ENCODE measurements at places on chromosomes 4 and X.

DNA sequence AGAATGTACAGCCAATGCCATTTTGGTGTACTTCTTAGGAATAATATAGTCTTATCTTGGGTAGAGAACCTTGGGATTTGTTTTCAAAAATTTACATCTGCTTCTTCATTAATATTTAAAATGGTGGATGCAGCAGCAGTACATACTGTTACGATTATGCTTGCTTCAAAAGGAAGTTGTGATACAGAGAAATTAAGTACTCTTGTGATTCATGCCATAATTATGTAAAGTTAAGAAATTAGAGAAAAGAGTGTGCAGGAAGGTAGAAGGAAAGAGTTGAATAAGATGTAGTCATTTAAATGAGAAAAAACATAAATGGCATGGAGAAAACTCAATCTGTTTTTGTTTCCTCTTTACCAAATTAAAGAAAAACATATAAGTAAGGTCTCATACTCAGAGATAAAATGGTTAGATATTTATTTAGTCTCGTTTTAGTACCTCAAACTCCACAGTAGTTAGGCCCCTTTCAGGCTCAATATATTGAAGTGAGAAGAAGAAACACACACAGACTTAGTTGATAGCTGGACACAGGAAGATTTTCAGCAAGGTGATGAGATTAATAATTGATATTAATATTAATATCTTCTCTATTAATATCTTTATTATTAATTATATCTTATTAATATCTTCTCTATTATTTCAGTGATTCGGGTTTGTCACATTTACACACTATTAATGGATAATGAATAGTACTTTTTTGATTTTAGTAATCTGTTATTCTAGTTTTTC, 70.1 kb upstream of the HPGD start:
- no peak for DNase-seq

DNA sequence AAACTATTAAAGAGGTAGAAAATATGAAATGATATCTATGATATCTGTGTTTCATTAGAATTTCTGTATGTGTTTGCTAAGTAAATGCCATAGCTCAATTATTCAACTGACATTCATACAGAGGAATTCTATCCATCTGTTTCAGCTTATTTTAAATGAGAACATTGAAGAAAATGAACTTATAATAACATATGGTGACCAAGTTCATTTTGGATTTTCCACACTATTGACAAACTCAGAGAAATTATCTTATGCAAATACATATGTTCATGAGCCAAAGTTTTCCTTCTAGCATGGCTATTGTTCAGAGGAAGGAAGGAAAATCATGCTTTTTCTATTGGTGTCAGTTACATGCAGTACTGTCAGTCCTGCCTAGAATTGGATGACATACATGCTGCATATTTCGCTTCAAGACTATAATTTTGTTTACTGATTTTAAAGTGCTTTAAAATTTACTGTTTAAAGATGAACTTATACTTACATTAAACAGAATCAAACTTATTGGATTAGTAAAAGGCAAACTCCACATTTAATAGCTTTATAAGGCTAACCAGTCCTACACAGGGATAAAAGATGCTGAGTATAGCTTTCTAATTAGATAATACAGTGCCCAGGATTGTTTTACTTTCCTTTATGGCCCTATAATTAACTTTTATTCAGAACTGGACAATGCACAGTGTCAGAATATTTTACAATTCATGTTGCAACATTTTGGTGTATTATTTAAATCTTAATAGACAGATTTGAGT, 646.2 kb downstream of the TRAM1L1 start:
- DNase-seq = no peak

DNA sequence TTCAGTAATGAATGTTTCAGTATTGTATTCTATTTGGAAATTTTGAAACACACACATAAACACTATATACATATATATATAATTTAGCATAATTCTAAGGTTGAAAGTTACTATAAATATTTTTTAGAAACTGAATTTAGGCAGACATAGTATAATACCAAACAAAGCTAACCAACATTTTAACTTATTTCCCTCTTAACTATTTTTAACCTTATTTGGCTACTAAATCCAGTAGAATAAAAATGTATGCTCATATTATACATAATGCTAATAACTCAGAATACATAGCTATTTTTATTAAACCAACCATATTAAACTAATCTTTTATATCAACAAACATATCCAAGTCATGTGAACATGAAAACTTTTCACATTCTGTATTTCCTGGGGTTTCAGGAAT, 563.6 kb downstream of the ADGRL3 start:
- no peak for DNase-seq

- DNase-seq = no peak
Measured at GRCh38 chr4:100108869-100109268, 81.4 kb downstream of the DDIT4L start.

- DNase-seq = no peak
Measured at GRCh38 chr4:742096-742741, 36.6 kb downstream of the PCGF3 start.

DNA sequence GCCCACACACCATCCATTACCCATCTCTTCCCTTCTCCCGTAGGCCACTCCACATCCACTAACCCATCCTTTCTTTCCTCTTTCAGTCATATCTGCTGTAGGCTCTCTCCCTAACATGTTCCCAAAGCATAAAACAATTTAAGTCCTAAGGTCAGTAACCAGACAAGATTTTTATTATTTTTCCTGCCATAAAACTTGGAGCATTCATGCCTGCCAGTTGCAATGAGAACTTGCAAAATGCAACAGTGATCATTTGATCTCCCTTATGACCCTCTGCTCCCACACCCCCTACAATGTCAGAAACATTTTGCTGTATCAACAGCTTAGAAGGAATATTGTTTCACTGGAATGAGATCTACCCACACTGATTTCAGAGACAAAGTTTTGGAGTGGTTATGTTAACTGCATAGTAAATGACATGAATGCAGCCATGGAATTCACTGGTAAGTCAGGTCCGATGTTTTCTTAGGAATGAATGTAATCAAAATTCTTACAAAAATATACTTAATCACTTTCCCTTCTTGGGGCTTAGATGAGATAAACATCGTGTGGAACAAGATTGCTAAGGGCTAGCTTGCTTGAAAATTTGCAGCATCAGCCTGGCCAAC, 5.7 kb downstream of the NIPAL1 start:
- DNase-seq = no peak

DNA sequence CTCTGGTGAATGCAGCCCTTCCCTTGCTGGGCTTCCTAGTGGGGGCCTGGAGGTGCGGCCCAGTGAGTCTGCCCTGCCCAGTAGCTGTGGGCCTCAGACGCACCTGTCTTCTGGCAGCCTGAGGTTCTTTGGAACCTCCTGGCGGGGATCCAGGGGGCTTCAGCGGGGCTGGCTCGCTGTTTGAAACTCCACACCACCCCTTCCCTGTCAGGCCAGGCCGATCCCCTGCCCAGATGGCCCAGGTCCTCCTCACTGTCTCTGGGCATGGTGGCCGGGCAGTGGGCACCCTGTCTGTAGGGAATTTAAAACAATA, 10.7 kb upstream of the NKX1-1 start:
- DNase-seq = no peak

GRCh38 chr4:1374706-1375045, 27.7 kb downstream of the UVSSA start:
- DNase-seq = no peak

DNA sequence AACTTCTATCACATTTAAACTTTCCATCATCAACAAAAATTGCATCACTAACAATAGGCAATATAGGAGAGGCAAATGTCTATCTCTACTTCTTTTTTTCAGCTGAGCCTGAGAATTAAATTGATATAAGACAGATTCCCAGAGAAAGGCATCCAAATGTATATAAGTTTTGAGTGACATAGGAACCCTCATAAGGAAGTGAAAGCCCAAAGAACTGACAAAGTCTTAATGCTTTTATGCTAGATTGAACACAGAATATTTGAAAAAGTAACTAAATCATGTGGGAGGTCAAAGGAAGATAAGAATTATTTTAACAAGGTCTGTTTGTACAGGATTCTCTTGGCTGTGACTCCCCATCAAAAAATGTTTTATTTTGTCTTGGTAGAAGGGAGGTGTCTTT, 714.9 kb downstream of the GRXCR1 start:
- DNase-seq = no peak

- no peak for DNase-seq
Measured at GRCh38 chrX:13473442-13474163, 95.8 kb upstream of the EGFL6 start.

DNA sequence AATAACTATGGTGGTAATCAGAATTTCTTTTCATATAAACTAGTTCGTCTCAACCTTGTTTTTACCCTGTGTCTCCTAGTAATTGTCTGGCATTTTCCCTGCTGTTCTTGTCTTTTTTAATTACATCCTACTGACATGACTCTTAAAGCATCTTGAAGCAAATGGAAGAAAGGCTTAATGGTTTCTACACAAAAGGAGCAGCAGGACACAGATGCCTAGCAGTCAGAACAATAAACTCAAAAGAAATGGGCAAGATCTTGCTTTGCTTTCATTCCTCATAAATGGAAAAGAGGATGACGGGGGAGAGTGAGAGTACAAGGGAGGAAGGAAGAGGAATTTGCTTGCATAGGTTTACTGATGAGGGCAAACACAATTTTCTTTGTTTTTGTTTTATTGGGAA, 293.2 kb upstream of the EMCN start:
- DNase-seq = no peak

GRCh38 chr4:126715067-126715466, 917.7 kb upstream of the INTU start:
- no peak for DNase-seq

GRCh38 chr4:58809948-58810347, 1699.8 kb upstream of the IGFBP7 start:
- DNase-seq = no peak

DNA sequence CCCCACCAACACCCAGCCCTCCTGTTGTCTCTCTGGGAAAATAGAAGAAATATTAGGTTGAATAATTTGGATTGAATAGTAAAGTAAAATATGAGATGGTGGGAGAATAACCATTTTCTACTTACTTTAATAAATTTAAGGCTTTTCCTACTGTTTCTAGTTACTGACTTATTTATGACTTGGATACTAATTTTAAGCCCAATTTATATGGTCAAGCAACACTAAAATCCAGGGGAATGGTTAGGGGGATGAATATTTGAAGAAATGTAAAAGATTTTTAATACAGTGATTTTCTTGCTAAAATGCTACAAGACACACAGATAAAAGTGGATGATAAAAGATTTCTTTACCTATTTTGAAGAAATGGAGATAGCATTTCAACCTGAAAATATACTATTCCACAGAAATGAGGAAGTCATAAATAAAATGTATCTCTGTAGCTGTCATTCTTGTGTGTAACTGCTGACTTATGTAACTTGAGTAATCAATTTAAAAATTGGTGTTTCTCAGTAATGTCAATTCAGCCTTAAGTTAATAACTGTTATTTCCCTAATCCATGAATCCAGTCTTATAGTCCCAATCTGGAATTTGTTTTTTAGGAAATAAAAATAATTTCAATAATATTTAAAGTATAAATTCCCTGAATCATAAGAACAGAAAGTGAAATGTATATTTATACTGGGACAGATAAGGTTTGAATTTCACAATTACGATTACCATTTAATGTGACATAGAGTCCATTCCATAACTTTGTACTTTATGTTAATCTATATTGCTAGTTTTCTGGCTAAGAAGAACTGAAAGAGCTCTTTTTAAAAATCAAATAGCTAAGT, 24.3 kb upstream of the IL2 start:
- DNase-seq = no peak

DNA sequence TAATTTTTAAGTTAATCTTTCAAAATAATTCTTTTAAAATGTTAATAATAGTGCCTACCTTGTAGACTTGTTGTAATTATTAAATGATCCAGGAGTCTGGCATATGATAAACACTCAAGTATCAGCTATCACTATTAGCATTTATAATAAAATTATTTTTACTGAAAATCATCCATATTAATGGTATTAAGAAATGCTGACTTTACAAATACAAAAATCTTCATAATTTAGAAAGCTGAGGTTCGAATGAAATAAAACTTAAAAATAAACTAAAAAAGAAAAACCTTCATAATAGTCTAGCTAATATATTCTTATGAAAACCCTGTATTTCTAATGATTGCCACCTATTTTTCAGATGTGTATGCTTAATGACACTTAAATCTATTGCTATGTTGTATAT, 5.2 kb downstream of the MGARP start:
- no peak for DNase-seq

DNA sequence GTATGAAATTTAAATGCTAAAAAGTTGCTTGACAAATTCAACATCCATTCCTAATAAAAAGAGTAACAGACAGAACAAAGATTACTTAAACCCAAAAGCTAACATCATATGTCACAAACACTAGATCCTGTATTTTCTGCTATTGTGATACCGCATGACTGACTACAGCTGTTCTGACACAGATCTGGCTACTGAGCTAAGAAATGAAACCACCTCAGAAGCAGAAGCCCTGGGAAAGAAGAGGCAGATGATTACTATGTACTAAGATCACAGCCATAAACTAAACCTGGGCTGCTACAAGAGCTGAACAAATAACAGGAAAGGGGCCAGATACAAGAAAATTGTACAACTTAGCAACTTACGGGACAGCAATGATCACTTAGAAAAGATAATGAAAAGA, 9.4 kb downstream of the LETM1 start:
- DNase-seq = no peak

DNA sequence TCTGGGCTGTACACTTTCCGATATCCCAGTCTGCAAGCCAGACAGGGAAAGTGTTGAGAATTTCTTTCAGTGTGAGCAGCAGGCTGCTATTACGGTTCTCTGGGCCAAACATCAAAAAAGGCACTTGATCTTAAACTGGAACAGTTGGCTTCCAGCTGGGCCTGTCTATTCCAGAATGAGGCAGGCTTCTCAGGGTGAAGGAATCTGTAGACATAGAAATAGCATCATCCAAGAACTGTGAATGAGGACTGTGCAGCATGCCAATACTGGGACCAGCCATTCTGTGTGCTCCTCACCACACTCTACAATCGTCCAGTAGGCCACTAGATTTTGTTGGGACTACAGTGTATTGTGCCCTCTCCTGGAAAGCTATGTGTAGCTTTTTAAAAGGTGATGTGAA, 31.1 kb downstream of the ART3 start:
- no peak for DNase-seq

DNA sequence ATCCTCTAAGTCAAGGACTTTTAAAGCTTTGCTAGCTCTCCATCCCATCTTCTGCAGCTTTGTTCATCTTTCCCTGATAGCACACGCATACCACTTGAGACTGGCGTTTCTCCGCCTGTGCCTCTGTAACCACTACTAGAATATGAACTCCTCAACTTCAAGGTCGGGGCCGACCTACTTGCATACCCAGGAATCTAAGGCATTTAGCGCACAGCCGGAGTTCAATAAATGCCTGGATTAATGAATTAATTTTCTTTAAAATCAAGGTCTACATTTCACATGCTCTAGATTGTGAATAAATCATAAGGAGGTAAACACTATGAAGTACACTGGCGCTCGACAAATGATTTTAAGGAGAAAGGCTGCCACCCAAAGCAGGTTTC, 89.3 kb downstream of the HNRNPD start:
- DNase-seq = no peak

GRCh38 chr4:127660284-127660885, 27.6 kb downstream of the INTU start:
- no peak for DNase-seq

DNA sequence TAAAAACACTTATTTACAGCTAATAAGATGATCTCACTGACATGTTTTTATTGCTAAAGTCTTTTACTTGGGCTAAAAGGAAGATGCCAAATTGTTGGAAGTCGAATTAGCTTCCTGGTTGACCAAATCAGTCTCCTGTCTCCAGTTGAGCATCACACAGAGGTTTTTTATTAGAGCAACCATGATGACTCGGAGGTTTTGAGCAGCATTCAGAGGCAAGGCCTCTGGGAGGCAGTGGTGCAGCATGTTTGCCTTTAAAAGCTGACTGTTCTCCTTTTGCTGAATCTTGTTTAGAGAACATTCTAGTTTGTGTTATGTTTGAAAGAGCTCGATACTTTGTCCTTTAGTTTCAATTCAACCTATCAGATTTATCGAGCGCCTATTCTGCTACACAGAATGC, 2.1 kb downstream of the UCHL1 start:
- DNase-seq = peak; percentile 15

All from NCI-H2107 (cell line).